ENCODE measurements at places on chromosomes 4 and X.

DNA sequence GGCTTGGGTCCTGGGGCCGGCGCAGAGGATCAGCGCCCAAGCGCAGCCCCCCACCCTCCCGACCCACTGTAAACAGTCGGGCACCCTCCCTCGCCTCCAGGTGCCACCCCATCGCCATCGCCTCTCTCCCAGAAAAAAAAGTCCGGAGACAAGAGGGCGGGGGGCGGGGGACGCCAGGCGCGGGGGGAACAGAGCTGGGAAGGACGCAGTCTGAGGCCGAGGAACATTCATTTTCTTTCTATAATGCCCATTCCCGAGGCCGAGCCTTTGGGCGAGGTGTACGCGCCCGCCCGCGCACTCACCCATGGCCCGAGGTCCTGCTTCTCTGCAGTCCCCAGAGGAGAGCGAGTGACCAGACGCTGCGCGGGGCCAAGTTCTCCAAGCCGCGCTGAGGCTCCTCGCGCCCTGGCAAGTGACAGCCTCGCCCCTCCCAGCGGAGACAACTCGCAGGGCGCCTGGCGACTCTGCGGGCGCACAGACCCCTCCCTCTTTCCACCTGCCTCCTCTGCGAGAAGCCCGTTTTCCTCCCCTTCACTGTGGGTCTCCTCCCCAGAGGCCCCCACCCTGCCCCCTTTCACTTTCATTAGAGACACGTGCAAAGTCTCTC is 63.5 kb upstream of the WDR17 start:
- H3K27ac ChIP-seq = peak overlapping the region; percentile 22
- H3K27me3 ChIP-seq = no peaks in the 10 kb centered on the region
- H3K4me1 ChIP-seq = peaks cover 13% of the 10 kb centered on the region
- DNase-seq = peak; percentile 42
- H3K36me3 ChIP-seq = no peaks in the 10 kb centered on the region

DNA sequence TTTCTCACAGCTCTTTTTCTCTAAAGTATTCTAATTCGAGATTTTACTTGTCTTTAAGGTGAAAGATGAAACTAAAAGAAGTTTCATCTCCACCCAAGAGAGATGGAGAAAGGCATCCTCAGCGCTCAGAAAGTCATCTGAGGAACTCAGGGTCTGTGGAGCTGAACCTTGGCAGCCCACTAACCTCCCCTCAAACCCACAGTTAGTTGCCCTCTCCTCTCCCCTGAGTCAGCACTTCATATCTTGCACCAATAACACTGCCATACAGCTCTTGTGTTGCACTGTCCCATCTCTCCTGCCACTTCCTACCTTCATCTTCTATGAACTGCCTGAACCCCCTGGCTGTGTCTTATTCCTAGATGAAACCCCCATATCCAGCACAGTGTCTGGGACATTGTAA is 184.8 kb downstream of the RAB28 start:
- H3K27ac ChIP-seq = no peak overlapping the region
- no peaks in the 10 kb centered on the region for H3K4me1 ChIP-seq
- no peak overlapping the region for H3K4me3 ChIP-seq
- DNase-seq = no peak
- H3K27me3 ChIP-seq = no peaks in the 10 kb centered on the region

GRCh38 chrX:1925053-1925481 is 310.2 kb downstream of the ASMT start:
- no peak overlapping the region for H3K4me3 ChIP-seq
- H3K36me3 ChIP-seq = no peaks in the 10 kb centered on the region
- H3K27ac ChIP-seq = no peak overlapping the region
- no peaks in the 10 kb centered on the region for H3K4me1 ChIP-seq
- peaks cover 6% of the 10 kb centered on the region for H3K27me3 ChIP-seq

GRCh38 chr4:156774422-156774821 is 197.2 kb downstream of the PDGFC start:
- no peaks in the 10 kb centered on the region for H3K36me3 ChIP-seq
- H3K4me1 ChIP-seq = no peaks in the 10 kb centered on the region
- no peak overlapping the region for H3K27ac ChIP-seq
- no peak overlapping the region for H3K4me3 ChIP-seq

DNA sequence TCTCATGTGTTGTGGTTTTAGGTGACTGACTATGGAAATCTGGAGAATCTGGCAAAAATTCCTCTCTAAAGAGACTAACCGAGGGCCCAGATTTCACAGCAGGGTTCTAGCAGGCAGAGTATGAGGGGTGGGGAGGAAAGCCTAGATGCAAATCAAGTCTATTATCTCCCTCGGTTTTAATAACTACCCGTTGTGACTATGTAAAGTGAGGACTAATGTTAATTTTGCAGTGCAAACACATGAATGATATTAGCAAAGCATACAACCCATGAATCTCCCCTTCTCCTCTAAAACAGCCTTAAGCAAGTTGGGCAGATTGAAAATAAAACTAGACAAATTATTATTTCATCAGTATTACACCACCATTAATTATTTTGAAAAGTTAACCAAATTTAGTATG is 131.4 kb downstream of the SLITRK2 start:
- no peak overlapping the region for H3K27ac ChIP-seq
- no peak for DNase-seq
- H3K4me3 ChIP-seq = no peak overlapping the region
- no peaks in the 10 kb centered on the region for H3K4me1 ChIP-seq
- H3K36me3 ChIP-seq = no peaks in the 10 kb centered on the region

All from memory B cell (primary cell).